ENCODE measurements at places on chromosomes 16 and 17. TPM values are rescaled to one million over a fixed set of nuclear protein-coding genes. Genes with fewer than 3 reads are reported as not detected.

HOXB9 gene
- total RNA-seq: 0.16 TPM

ADAD2 gene
- not detected for total RNA-seq

PNMT gene
- total RNA-seq: 0.89 TPM

GRCh38 chr16:13264749-13265552, 363.6 kb downstream of the SHISA9 start:
- no peaks in the 10 kb centered on the region for H3K27me3 ChIP-seq
- no peak overlapping the region for H3K4me3 ChIP-seq
- no peaks in the 10 kb centered on the region for H3K4me1 ChIP-seq
- H3K27ac ChIP-seq: no peak overlapping the region
- DNase-seq: no peak
- no peaks in the 10 kb centered on the region for H3K36me3 ChIP-seq

- no peak for DNase-seq
- H3K27ac ChIP-seq: no peak overlapping the region
- H3K4me1 ChIP-seq: peaks cover 13% of the 10 kb centered on the region
Observed at GRCh38 chr17:80822700-80823410, 168.8 kb upstream of the CHMP6 start.

DNA sequence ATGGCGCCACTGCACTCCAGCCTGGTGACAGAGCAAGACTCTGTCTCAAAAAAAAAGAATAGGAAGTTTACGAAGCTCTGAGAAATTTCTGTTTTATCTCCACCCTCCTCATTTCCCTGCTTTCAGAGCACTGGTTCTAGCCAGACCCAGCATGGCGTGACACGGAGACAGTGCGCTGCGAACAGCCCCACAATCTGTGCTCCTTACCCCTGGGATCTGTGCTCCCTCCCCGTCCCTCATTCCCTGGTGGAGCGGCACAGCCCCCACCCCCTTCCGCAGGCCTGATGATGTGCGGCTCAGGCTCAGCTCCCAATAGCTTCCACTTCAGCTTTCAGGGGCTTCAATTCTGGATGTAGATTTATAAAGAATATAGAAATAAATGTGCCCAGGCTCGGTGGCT, 56.1 kb upstream of the ENDOV start:
- H3K4me1 ChIP-seq: no peaks in the 10 kb centered on the region
- DNase-seq: no peak
- no peak overlapping the region for H3K4me3 ChIP-seq
- no peaks in the 10 kb centered on the region for H3K27me3 ChIP-seq
- peaks cover 97% of the 10 kb centered on the region for H3K36me3 ChIP-seq
- H3K27ac ChIP-seq: no peak overlapping the region

- no peak overlapping the region for H3K27ac ChIP-seq
- H3K4me3 ChIP-seq: no peak overlapping the region
- peak; percentile 58 for DNase-seq
- no peaks in the 10 kb centered on the region for H3K27me3 ChIP-seq
- peaks cover 3% of the 10 kb centered on the region for H3K4me1 ChIP-seq
Observed at GRCh38 chr16:11396241-11397048, 51.2 kb downstream of the RMI2 start.

DNA sequence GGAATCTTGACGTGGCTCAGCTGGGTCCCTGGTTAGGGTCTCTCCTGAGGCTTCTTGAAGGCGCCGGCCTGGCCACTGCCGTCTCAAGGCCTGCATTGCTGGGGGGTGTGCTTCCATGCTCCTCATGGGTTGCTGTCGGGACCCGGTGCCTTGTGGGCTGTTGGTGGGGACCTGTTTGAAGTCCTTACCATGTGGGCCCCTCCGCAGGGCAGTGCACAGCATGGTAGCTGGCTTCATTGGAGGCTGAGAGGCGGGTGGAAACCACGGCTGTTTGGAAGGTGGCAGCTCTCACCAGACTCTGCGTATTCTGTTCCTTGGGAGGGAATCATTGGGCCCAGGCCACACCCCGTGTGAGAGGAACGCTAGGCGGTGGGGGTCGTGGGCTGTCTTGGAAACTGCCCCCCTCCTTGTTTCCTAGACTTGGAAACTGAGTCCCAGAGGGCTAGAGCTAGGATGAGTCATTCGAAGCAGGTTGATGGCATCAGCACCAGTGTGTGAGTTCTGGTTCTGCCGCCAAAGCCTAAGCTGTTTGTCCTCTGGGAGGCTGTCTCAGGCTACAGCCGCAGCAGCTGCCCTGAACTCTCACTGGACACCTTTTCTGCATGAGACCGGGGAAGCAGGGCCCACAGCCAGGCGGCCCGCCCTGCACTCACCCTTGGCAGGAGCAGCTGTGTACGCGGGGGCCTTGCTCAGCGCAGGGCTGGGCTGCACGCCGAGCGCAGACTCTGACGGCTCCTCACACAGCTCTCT, 35.2 kb downstream of the ZNF750 start:
- peaks cover 52% of the 10 kb centered on the region for H3K36me3 ChIP-seq
- H3K4me1 ChIP-seq: no peaks in the 10 kb centered on the region
- H3K4me3 ChIP-seq: no peak overlapping the region
- DNase-seq: no peak
- H3K27ac ChIP-seq: no peak overlapping the region
- no peaks in the 10 kb centered on the region for H3K27me3 ChIP-seq

DNA sequence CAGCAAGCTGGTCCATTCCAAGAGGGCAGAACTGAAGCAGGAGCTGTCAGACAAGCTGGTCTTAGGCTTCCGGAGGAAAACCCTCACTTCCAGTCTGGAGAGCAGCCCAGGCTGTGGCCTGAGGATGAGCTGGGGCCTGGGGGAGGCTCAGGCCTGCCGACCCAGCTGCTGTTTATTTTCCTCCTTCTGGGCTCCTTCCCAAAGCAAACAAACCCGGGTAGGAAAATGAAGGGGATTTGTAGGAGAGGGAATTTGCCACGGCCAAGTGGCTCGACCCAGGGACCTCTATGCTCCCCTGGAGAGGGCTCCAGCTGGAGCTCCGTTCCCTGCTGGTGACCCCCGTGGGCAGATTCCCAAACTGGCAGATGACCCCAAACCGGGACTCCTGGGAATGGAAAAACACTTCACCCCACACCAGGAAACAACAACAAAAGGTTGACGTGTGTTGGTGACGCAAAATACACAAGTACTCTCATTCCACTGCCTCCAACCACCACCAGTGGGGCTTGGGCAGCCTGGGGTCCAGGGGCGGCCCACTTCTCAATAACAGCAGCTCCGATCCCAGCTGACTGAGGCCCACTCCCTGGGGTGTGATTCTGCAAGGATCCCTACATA, 8.8 kb downstream of the JUP start:
- no peak overlapping the region for H3K4me3 ChIP-seq
- no peaks in the 10 kb centered on the region for H3K36me3 ChIP-seq
- no peaks in the 10 kb centered on the region for H3K4me1 ChIP-seq
- no peak overlapping the region for H3K27ac ChIP-seq
